GM13977 (cell line): ENCODE measurements at places on chromosomes 7 and 10.

DNA sequence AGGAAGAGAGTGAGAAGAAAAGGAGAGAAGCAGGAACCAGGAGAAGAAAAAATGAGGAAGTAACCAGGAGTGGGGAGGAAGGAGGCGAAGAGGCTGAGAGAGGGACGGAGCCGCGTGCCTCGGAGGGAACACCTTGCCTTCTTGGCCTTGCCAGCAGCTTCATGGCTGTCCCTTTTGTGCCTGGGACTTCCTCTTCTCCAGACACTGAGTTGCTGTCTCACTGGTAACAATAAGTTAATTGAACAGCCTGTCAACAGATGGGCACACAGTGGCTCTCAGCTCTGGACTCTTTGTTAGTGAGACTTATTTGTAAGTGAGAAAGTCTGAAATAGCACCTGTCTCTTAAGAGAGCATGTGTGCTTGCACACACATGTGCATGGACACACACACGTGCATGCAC is 83.2 kb downstream of the GATA3 start:
- DNase-seq = no peak

DNA sequence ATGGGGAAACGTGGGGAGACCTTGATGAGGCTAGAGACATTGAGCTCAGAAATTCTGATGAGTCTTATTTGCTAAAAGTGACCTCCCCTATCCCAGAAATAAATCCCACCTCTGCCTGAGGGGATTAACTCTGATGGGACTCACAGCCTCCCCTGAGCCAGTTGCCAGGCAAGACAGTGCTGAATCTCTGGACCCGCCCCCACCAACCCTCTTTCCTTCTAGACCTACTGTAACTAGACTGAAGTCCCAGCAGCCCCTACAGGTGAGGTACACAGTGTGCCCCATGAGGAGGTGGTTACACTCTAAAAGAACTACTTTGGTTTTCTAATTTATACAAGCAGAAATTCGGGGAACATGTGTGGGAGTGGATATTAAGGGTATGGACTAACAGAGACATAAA is 42.9 kb downstream of the PTPRE start:
- no peak for DNase-seq

DNA sequence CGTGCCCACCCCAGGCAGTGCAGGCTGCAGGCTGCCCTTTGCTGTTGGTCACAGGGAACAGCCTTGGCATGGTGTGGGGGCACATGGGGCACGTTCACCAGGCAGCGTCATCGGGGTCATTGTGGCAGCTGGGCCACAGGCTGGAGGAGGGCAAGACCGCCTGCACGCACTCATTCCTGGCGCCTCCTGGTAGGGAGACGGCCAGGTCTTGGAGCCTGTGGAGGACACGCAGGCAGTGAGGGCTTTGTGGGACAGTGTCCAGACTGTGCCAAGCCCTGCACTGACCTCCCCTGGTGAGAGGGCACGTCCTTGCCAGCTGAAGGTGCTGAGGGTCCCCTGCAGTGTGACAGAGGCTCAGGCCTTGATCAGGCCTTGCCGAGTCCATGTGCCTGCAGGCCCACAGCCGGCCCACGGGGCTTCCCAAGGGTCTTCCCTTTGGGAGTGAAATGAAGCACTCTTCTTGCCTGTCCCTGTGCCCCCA is 76.4 kb downstream of the NKX6-2 start:
- DNase-seq = no peak

DNA sequence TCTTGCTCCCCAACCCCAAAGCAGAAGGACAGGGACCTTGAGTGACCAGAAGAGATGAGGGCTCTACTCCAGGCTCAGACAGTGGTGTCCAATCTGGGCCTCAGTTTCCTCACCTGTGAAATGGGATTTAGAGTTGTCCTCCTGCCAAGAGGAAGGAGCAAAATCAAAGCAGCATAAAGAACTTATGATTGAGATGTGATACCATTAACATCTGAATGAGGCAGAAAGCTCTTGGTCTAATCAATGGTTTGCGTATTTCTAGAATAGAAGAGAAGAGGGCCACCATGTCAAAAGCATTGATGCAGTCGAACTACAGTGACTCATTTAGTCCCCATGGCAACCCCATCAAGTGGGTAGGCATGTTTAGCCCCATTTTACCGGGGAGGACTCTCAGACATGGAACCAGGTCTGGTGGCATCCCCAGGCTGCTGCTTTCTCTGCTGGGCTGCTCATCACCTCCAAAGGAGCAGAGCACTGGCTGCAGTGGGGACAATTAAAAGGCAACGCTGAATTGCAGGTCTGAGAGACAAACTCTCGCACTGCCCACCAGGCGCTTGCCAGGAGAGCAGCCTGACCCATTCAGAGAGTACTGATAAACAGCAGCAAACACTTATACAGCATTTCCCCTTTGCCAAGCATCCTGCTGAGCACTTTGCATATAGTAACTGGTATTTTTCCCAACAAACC is 175.9 kb downstream of the NEURL1 start:
- no peak for DNase-seq

DNA sequence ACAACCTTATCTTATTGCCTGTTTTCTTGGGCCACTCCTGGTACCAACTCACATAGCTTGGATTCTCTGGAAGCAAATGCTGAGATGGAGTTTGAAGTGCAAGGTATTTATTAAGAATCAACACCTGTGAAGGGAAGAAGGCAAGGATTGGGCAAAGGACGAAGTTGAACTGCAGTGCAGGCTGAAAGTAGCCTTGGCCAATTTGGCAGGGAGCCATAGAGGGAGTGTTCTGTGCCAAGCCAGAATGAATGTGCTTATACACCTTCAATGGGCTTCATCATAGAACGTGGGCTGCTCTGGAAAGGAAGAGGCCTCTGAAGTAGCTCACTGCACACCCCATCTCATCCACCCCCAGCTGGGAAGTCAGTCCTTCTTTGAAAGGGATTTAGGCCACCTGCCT is 79.8 kb upstream of the IFRD1 start:
- DNase-seq = no peak

GRCh38 chr7:76386691-76387260 is 22.7 kb downstream of the SSC4D start:
- DNase-seq = no peak

GRCh38 chr7:36045326-36045725 is 107.7 kb upstream of the EEPD1 start:
- no peak for DNase-seq

DNA sequence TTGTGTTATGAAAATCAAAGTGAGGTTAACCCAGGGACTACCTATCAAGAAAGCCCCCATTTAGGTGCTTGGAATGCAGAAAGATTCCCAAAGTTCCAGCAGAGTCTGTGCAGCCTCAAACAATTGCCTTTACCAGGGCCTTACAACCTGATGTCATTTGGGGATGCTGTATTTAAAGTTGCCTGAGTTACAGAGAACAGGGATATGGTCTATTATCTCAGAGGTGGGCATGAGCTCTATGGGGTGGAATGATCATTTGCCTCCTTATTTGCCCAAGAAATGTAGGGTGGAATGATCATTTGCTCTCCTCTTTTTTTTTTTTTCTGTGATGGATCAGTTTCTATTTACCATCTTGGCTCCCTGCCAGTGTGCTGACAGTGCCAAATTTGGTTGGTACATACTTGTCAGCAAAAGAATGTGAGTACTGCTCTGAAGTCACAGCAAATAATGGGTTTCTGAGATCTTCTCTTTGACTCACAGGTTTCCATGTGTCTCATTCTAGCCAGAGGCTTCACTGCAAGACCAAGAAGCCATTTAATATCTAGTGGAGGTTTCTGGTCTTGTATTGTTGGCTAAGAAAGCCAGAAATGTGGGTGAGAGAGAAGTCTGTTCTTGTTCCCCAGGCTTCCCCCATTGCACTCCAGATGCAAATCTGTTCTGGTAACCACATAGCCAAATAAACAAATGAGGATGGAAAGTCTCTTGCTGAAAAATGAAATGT is 45.5 kb upstream of the ZNRF2 start:
- DNase-seq = peak; percentile 48

DNA sequence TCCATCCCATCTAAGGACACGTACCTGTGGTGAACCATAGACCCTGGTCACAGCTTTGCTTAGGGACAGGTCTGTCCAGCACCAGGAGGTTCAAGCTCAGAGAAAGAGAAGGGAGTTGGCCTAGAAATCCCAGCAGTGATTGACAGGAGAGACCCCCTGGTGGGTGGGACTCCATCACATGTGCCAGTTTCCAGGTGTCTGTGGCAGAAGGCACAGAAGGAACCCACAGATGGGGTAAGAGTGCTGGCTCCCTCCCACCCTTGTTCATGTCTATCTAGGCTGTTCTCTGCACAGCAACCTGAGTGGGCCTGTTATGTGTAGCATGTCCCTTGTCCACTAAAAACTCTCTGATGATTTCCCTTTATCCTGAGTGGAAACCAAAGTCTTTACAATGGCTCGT is 54.0 kb upstream of the GRB10 start:
- DNase-seq = no peak

GRCh38 chr10:45398595-45398994 is 24.6 kb downstream of the ALOX5 start:
- DNase-seq = no peak

DNA sequence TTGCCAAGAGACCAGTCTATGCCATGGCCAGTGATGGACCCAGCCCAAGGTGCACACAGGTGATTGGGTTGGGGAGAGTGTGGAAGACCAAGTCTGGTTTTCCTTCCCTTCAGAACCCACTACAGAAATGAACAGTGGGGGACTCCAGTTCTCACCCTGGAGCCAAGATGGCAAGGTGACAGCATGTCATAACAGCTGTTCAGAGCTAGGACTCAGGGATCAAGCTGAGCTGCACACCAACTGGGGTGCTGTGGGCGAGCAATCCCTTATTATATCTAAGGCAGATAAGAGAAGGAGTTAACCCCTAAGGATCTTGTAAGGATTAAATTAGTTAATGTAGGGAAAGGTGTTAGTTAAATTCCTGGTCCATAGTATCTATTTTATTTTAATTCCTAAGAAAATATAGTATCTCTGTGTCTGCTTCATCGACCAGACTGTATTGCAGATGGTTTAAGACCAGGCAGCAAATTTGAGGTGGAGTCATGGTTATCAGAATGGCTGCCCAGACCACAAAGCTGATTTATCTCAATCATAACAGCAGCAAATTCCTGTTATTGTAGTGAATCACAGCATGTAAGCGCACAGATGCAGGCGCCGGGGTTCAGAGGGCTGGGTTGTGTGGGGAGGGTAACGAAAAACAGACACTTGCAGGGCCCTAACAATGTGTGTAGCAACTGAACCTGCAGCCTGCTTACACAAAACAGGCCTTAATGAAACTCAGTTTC is 208.7 kb upstream of the ZNF32 start:
- no peak for DNase-seq

DNA sequence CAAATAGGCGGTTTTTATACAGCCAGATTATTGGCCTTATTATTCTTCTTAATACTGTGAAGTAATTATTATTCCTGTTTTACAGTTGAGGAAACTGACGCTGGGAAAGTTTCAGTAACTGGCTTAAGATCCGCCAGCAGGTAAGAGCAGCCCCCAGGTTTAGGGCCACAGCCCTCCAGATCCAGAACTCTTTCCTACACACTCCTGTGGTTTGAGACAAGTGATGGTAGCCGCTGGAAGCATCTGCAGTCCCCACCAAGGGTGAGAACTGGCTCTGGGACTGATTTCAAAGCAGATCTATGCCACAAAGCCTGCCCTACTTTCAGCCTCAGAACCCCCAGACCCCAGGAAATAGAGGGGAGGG is 3.0 kb upstream of the UNC5B start:
- no peak for DNase-seq

GRCh38 chr10:69345402-69345801 is 67.1 kb downstream of the HK1 start:
- no peak for DNase-seq

GRCh38 chr10:3773460-3774017 is 11.5 kb downstream of the KLF6 start:
- no peak for DNase-seq

DNA sequence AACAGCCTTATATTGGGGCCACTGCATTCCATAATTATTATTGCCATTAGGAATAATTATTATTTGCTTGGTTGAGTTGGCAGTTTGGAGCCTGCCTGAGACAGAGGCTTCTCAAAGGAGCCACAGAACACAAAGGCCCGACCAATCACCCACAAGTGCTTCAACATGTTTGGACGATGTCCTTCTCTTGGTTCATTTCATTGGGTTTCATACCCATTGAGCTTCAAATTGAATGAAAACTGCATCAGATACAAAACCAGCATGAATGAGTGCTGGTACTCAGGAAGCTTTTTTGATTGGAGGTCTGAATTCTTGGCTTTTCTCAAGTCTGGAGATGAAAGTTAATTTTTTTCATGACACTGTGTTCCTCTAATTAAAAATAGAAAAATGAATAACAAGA is 168.3 kb downstream of the CREB5 start:
- no peak for DNase-seq

DNA sequence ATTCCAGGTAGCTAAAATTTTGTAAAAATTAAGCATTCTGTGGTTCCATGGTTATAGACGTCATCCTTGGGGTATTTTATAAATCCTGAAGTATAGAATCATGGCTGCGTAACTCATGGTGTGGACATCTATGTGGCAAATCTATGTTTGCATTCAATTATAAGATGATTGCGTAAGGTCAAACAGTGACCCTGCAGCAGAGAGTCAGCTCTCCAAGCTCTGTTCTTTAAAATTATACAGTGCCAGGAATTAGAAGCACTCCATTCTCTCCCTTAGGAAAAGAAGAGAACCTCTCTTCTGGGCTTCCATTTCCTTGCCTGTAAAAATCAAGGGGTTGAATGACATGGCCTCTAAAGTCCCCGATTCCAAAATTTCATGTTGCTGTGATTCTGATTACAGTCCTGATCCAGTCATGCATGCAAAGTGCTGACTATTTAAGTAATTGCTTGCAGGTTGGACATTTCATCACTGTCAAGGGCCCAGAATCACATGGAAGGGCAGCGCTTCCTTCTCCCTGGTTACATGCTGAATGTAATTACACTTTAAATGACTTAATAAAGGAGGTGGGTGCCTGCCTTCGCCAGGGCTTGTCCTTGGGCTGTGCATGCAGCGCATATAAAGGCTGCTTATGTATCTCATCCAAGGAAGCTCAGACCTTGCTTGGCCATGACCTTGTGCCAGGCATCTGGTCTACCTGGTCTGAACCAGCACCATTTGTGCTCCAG is 550.7 kb downstream of the TYW1 start:
- no peak for DNase-seq

- DNase-seq = no peak
Measured at GRCh38 chr7:47283497-47284131, 298.3 kb downstream of the TNS3 start.

- DNase-seq = no peak
Measured at GRCh38 chr10:108791794-108792474, 1131.4 kb downstream of the XPNPEP1 start.

- DNase-seq = no peak
Measured at GRCh38 chr10:14712991-14713424, 61.7 kb downstream of the FAM107B start.
